ENCODE measurements at places on chromosomes 1 and 21. TPM values are rescaled to one million over a fixed set of nuclear protein-coding genes. Genes with fewer than 3 reads are reported as not detected.

Gene OR2L3
- total RNA-seq = not detected

Gene CLIC4
- 6.6 TPM for total RNA-seq

Gene DENND2C
- total RNA-seq = 1.9 TPM

Gene KIF17
- total RNA-seq = not detected

Gene RGS18
- total RNA-seq = 0.41 TPM

Data from naive thymus-derived CD8-positive, alpha-beta T cell (primary cell).